ENCODE measurements at places on chromosomes 6 and 20. TPM values are rescaled to one million over a fixed set of nuclear protein-coding genes. Genes with fewer than 3 reads are reported as not detected.

Gene HMGN3
- total RNA-seq = 48.0 TPM

Gene CNR1
- 3.5 TPM for total RNA-seq

Gene PDYN
- not detected for total RNA-seq

GRCh38 chr6:38016824-38017223 is 197.3 kb downstream of the ZFAND3 start:
- no peak for DNase-seq

- no peak for DNase-seq
Observed at GRCh38 chr20:3603108-3603507, 60.1 kb downstream of the GFRA4 start.

- no peak for DNase-seq
Observed at GRCh38 chr6:111761783-111762312, 111.4 kb downstream of the FYN start.

DNA sequence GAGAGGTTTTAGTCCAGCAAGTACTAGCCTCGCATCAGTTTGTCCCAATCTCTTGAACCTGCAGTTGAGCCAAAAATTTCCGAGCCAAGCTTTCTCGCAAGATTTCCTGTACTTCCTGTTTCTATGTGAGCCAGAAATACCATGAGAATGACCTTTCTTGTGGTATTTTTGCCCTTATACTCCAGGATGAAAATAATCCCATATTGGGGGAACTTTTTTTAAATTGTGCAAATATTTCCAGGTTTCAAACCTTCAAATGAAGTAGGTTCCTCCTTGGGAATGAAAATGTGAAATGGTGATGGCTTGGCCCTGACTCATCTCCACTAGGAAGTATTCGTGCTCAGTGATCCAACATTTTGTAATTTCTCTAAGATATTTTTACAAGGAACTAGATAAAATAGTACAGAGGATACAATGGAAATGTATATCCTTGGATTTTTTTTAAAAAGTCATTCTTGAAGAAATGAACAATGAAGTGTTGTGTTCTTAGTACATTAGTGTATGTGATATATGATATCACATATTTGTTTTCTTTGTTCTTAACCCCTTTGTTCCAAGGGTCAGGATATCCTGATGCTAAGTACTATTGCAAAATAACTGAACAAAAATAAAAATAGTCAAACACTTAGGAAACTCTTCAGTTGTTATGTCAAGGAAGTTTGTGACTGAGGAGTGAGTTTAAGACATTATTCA is 184.0 kb downstream of the PDE7B start:
- DNase-seq = no peak

Gene KHDRBS2
- total RNA-seq = 2.9 TPM

Data from mucosa of descending colon (tissue), 3 donors.